ENCODE measurements at places on chromosomes 12 and 14.

- DNase-seq: no peak
Measured at GRCh38 chr14:22767323-22767589, 768 bp downstream of the OXA1L start.

DNA sequence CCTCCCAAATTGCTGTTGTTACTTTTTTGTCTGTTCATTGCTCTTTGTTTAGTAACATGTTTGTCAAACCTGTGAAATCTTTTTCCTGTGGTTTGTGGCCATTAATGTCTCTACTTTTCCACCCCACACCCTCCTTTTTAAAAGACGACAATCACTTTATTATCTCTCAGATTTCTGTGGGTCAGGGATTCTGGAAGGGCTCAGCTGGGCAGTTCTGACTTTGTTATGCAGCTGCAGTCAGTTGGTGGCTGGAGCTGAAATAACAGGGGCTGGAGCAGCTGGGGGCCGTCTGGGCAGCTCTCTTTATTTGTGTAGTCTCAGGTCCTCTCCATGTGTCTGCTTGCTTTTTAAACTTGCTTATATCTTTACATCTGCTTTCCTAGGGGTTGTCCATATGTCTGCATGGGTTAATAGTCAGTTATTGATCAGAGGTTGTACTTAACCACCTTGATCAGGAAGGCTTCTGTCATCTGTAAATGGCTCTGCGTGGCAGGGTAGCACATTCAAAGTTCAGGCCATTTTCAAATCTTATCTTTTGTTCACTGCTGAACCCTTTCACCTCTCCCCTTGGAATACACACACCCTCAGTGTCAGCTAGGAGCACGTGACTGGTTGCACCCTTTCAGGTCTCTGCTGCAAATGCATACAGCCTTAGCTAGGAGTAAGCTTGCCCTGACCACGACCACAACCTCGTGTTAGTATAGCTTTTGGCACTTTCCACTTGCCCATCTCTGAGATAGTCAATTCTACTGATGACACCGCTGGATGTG lies 27.9 kb downstream of the BORCS5 start:
- DNase-seq: peak; percentile 26

DNA sequence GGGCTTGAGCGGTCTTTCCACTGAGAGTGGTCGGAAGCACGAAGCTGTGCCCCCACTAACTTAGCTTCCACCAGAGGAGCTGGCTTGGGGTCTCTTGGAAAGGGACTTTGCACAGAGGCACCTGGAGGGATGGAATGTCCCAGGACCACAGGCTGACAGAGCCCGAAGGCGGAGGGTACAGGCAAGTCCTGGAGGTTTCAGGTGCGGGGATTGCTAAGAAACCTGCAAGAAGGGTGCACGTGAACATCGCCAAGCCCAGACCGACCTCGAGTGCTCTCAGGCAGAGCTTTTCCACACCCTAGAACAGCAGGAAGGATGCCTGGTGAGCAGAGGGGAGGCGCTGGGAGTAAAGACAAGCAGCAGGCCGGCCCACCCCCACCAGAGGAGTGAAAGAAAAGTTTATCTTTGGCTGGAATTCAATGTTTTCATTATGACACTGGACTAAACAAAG lies 61.6 kb downstream of the SERPINA3 start:
- DNase-seq: no peak

GRCh38 chr12:29103539-29103974 lies 45.5 kb upstream of the FAR2 start:
- no peak for DNase-seq

DNA sequence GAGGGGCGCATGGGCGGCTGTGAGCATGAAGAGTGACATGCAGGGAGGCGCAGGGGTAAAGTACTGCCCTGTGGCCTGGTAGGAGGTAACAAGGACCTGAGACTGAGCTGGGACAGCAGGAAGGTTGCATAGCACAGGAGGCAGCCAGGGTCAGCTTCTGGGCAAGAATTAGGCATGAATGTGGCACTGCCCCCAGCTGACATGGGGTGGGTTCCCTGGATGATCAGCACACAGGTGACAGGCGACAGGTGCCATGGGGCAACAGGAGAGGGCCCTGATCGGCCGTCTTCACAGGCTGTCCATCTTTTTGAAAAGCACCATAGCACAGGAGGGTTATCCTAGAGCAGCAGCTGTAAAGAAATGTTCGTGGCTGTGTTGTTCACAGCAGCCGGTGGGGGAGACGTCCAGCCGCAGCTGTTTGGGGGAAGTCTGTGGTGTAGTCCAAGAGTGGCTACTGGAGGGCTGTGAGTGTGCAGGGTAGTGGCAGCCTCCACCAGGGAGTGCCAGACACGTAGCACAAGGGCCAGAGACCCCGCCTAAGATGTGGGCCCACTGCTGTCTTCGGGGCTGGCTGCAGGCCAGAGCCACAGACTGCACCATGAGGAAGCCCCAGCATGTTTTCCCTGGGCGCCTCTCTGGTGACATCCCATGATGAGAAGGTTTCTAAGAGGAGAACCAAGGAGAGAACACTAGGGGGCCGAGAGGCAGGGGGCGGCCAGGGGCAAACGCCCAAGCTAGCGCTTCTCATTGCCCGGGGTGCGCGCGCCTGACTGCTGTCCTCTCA lies 8.4 kb downstream of the CLBA1 start:
- DNase-seq: no peak

- DNase-seq: peak; percentile 50
Measured at GRCh38 chr14:77208291-77208978, 26.8 kb downstream of the TMEM63C start.

GRCh38 chr12:79381248-79382208 lies 309.2 kb downstream of the PAWR start:
- no peak for DNase-seq

DNA sequence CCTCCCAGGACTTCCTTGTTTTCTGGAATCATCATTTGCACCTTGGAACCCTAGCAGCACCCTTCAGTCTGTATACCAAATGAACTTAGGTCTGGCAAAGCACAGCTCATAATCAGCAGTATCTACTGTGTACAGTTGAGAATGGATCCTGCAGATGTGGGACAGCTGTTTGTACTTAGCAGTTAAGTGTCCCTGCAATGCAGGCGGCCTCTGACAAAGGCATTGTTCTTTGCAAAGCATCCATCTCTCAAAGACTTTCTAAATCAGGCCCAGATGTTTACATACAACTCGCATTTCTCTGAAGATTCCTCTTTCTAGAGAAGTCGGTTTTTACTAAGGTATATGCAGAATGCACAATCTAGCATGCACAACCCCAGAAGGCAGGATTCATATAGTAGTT lies 170.5 kb upstream of the RBM19 start:
- no peak for DNase-seq

DNA sequence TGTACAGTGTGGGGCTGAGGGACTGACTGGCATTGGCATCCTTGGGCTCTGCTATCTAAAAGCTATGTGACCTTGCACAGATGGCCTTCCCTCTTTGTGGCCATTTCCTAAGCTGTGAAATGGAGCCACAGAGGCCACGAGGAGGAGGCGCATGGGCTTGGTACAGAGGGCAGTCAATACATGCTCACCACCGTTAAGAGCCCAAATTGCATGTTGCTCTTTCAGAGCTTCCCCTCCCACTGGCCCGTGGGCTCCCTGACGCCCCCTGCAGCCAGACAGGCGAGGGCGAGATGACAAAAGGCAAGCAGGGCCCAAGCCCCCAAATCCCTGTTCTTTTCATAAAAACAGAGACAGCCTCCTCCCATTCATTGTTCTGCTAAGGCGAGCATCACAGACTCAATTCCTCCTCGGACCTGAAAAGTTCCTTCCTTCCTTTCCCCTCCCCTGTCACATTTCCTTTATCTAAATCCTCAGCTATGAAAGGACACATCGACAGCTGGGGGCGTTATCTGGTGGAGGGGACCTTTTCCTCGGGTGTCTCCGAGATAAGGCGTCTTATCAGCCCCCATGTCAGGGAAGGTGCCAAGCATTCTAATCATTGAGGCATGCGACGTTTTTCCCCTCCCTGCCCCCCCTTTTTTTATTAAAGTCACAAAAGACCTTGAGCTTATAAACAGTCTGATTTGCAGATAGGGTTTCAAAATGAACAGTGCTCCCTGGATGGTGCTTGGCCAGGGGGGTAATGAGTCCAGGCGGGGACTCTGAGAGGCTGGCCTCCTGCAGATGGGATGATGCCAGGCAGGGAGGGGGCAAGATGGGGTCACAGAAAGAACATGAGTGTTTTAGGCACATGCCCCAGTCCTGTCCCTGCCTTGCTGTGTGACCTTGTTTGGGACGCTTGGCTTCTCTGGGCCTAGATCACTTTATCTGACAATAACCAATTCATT lies 26.4 kb downstream of the FAM222A start:
- DNase-seq: no peak

- DNase-seq: no peak
Measured at GRCh38 chr14:37116933-37117849, 55.2 kb downstream of the SLC25A21 start.

DNA sequence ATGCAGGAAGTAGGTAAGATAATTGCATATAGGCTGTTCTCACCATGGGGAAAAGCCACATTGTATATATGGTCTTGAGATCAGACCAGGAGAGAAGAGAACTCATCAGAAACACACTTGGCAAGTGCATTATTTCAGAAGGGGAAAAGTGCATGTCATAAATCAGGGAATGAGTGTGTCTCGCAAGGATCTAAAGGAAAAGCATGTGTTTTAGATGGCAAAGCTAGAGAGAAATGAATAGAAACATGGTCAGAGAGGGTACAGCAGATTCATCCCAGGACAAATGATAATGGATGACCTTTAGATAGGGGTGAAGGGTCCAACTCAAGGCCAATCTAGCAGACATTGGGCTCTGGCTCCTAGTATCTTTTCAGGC lies 230.2 kb upstream of the NAV3 start:
- DNase-seq: no peak

GRCh38 chr14:32381869-32382268 lies 52.8 kb downstream of the AKAP6 start:
- no peak for DNase-seq

DNA sequence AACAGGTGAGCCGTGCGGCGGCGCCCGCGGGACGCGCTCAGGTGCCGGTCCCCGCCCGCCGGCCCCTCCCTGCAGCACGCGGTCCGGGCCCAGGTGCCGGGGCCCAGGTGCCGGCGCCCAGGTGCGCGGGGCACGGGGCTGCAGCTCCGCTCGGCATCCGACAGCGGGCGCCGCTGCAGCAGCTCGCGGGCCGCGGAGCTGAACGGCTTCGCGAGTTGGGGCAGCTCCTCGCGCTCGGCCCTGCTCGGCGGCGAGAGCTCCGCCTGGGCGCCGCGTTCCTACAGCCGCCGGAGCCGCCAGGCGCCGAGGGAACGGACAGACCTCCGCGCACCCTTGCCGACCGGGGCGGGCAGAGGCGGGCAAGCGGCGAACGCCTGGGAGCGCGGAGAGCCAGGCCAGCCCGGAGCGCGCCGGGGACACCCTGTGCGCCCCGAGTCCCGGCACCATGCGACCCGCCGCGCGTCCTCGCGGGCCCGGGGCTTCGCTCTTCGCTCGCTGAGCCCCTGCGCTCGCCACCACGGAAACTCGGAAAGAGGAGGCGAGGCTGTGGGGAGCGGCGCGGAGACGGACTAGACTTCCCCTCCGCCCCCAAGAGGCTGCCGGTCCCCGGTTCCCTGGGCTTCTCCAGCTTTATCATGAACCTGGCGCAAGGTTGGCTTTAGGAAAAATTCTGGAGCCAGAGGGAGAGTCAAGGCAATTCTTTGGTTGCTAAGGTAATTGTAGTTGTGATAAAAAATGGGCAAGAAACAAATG lies at the start of gene RGS6:
TSS of gene RGS6 (plus strand) at position 201 of the 753 bp plus-strand sequence.
- DNase-seq: no peak

All from stimulated activated CD4-positive, alpha-beta T cell treated with anti-CD3 and anti-CD28 coated beads, Interleukin-4, amount 100 ng/mL, for 48 hours (primary cell).